ENCODE measurements at places on chromosomes 13 and 19.

- DNase-seq, result no peak
These were observed 1616.2 kb upstream of the SPRY2 start for GRCh38 chr13:81957121-81957520.

DNA sequence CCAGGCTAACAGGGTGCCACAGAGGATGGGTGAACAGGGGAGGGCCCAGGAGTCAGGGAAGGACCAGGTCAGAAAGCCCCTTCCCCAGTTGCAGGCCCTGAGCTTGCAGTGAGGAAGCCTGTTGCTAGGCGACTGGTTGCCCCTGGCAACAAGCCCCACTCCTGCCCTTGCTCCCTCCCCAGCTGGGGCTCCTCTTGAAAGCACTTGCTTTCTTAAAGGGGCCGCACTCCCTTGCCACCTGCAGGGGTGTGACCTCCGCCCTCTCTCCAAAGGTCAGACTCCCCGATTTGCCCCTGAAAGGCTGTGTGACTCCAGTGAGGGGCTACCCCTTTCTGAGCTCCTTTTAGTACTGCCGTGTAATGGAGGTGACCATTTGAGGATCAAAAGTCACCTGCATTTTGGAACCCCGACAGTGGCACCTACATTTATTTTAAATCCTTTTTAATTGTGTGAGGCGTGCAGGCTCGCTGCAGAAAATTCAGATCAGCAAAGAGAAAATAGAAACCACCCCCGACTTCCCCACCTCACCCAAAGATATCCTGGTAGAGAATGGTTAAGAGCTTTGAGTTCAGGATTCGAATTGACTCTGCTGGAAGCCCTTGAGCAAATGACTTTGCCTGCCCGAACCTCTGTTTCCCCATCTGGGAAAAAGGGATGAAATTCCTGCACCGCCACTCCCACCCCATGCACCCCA lies 4.8 kb downstream of the FCHO1 start:
- DNase-seq, result no peak

DNA sequence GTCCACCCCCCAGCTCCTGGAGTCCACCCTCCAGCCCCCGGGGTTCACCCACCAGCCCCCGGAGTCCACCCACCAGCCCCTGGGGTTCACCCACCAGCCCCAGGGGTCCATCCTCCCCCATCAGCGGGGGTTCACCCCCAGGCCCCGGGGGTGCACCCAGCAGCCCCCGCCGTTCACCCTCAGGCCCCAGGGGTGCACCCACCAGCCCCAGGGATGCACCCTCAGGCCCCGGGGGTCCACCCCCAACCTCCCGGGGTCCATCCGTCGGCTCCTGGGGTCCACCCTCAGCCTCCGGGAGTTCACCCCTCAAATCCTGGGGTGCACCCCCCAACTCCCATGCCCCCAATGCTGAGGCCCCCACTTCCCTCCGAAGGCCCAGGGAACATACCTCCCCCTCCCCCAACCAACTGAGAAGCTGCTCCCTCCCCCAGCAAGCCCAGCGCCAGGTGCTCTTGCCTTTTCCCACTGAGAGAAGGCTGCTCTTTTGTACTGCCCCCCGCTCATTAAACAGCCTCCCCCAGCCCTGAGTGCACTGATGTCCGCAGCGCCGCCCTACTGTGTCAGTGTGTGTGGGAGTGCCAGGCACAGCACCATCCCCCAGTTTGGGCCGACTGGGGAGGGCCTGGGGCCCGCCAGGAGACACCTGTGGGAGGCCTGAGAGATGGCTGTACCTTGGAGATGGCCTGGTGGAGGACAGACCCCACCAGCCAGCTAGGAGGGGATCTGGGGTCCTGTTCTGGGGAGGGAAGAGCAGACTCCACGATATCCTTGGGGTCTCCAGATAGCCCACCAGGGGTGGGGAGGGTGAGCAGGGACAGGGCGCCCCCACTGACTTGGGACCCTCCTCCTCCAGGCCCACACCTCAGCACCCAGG lies 750 bp upstream of the AMH start:
- DNase-seq, result no peak

DNA sequence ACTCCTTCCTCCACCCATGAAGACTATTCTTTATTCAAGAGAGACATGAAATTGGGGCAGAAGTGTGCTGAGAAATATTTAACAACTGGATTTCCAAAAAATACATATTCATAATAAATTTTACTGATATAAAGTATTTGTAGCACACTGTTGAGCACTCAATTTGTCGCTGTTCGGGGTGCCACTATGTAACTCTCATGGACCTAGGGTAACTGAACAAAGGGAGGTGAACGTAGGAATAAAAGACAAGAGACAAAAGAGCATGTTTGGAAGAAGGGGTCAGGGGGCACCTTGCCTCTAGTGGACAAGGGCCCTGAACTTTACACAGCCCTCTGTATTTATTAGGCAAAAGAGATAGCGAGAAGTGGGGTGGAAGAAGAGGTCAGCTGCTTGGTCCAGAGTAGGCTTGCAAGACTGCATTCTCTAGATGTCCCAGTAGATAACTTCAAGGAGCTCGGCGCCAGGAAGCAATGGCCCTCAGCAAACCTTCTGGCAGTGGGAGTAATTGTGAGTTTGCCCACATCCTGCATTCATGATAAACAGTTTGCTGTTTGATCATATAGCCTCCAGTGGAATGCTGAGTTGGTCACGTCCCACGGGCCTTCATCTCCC lies 4.5 kb upstream of the ZNF175 start:
- DNase-seq, result peak; percentile 50

DNA sequence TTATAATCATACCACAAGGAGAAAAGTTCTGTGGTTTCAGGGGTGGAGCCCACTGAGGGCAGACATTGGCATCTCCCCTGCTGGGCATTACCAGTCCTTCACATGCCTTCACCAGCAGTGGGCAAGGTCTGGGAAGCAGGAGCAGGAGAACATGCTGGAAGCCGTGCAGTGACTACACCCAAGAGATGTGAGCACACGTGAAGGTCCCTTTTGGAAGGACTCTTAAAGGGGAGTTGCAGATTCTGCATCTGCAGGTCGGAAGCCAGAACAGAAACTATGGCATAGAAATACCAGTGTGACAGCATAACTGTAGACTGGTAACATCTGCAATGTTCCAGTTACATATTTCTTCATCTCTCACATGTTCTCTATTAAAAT lies 26.9 kb upstream of the KL start:
- no peak for DNase-seq

DNA sequence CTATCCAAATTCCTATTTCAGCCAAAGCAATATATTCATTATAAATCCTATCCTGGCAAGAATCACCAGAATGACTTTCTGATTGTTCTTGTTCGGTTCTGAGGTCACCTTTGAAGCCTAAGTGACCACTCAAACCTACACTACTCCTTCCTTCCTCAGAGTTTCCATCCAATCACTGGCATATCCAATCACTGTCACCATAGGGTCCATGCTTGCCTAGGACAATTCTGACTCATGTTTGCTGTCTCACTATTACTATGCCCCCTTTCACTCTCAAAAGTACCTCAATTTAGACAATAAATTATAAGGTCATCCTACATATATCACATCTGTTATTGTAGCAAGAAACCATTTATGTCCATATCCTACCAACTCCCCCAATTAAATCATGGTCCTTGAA lies 58.9 kb downstream of the UBL3 start:
- no peak for DNase-seq

DNA sequence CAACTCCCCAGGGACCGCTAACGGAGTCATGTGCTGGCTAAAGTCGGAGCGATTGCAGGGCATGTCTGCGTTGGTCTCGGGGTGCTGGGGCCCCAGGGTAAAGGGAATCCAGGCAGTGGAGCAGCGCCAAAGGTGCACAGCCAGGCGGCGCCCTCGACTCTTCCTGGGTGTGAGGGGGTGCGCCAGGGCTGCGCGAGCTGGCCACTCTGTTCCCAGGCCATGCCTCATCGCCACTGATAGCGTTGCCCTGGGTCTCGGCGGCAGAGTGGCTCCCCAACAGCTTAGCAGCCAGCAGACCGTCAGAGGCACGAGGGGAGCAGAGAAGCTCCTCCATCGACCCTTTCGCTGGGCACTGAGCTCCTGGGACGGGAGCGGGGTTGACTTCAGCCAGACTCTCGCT lies 152.7 kb downstream of the B3GLCT start:
- no peak for DNase-seq

- DNase-seq, result no peak
These were observed 34.6 kb upstream of the ONECUT3 start for GRCh38 chr19:1718420-1719291.

- DNase-seq, result no peak
These were observed 286.3 kb upstream of the DACH1 start for GRCh38 chr13:72153272-72153671.

- no peak for DNase-seq
These were observed 1584.8 kb downstream of the SLITRK5 start for GRCh38 chr13:89255844-89256406.

GRCh38 chr13:40648841-40649240 lies 17.6 kb downstream of the FOXO1 start:
- DNase-seq, result no peak

Measured in T47D (cell line).